ENCODE measurements at places on chromosomes 2 and 18. TPM values are rescaled to one million over a fixed set of nuclear protein-coding genes. Genes with fewer than 3 reads are reported as not detected.

DNA sequence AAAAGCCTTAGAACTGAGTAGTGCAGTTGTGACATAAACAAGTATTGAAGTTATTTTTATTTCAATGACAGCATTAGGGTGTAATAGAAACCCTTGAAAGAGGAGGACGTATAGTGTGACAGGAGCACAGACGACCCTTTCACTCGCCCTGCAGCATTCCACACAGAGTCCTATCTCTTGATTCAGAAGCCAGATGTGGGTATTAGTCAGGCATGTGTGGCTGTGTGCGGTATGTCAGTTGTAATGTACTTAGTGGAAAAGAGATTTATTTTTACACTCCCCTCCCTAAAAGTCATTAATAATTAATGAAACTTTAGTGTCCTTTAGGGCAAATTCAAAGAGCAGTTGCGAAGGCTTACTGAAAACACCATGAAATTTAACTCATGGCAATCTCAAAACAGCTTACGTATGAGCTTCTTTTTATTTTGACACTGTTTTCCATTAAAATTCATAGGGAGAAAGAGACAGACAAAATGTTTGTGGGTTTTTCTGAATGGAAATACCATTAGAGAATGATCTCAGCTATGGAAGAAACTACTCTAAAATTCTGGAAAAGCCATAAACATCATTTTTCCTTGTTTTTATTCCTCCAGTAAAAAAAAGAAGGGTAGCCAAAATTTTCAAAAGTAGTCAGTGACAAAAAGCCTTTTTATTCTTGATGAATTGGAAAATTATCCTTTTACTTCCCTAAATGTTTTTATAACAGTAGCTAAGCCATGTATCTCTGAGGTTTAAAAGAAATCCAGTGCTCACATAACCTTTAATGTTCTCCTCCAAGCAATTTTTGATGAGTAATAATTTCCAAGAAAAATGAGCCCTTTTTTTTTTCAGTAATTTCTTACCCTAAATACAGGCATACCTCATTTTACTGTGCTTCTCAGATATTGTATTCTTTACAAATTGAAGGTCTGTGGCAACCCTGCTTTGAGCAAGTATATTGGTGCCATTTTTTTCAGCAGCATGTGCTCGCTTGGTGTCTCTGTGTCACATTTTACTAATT lies 84.0 kb upstream of the DSEL start:
- DNase-seq: no peak
- H3K4me1 ChIP-seq: no peaks in the 10 kb centered on the region
- no peak overlapping the region for H3K4me3 ChIP-seq
- no peak overlapping the region for H3K27ac ChIP-seq

FBLN7 gene
- 37.0 TPM for total RNA-seq

KRTCAP3 gene
- 23.9 TPM for total RNA-seq

HOXD3 gene
- not detected for total RNA-seq

IL36A gene
- total RNA-seq: not detected

DNA sequence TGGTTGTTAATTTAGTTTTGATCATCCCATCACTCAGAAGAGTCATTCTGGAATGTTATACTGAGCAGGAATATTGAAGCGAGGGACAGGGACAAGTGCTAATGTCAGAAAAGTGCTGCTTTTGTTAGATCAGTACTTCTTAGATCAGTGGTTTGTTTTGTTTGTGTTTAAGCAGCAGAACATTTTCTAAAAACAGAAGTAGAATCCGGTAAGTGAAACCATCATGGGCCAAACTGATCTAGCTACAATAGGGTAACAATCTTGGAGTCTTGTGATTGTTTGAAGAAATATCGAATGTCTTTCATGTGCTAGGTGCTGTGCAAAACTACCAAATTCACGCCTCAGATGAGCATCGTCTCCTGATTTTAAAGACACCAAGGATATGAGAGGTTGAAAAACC lies 45.1 kb upstream of the SEC11C start:
- no peak overlapping the region for H3K27ac ChIP-seq
- H3K27me3 ChIP-seq: no peaks in the 10 kb centered on the region
- H3K36me3 ChIP-seq: no peaks in the 10 kb centered on the region
- no peak for DNase-seq
- H3K4me1 ChIP-seq: no peaks in the 10 kb centered on the region

- no peaks in the 10 kb centered on the region for H3K27me3 ChIP-seq
- H3K36me3 ChIP-seq: no peaks in the 10 kb centered on the region
- no peak overlapping the region for H3K4me3 ChIP-seq
- H3K4me1 ChIP-seq: no peaks in the 10 kb centered on the region
- no peak for DNase-seq
Measured at GRCh38 chr18:55252901-55253300, 293.6 kb upstream of the CCDC68 start.

TMEM214 gene
- total RNA-seq: 97.3 TPM

GRCh38 chr18:60228609-60229595 lies 143.7 kb downstream of the MC4R start:
- H3K27me3 ChIP-seq: no peaks in the 10 kb centered on the region
- no peaks in the 10 kb centered on the region for H3K4me1 ChIP-seq
- H3K4me3 ChIP-seq: no peak overlapping the region
- no peaks in the 10 kb centered on the region for H3K36me3 ChIP-seq

GRCh38 chr2:1937480-1937879 lies 193.2 kb upstream of the PXDN start:
- H3K27ac ChIP-seq: no peak overlapping the region
- DNase-seq: no peak
- no peaks in the 10 kb centered on the region for H3K4me1 ChIP-seq

DNA sequence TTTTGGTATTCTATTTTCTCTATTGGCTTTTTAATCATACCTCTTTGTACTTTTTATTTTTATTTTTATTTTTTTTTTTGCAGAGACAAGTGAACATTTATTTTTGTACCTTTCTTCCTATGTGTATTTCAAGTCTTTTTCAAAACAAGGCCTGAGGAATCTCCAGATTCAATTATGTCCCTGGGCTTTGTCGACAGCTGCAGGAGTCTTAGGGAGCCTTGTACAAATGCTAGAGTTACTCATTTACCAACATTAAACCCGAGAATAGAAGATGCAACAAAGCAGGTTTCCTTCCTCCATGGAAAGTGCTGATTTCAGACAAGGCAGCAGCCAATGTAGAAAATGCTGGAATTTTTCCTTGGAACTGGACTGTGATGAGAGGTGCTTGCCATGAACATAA lies 242.8 kb downstream of the TNS1 start:
- H3K4me1 ChIP-seq: peaks cover 19% of the 10 kb centered on the region
- H3K4me3 ChIP-seq: no peak overlapping the region
- DNase-seq: no peak

DNA sequence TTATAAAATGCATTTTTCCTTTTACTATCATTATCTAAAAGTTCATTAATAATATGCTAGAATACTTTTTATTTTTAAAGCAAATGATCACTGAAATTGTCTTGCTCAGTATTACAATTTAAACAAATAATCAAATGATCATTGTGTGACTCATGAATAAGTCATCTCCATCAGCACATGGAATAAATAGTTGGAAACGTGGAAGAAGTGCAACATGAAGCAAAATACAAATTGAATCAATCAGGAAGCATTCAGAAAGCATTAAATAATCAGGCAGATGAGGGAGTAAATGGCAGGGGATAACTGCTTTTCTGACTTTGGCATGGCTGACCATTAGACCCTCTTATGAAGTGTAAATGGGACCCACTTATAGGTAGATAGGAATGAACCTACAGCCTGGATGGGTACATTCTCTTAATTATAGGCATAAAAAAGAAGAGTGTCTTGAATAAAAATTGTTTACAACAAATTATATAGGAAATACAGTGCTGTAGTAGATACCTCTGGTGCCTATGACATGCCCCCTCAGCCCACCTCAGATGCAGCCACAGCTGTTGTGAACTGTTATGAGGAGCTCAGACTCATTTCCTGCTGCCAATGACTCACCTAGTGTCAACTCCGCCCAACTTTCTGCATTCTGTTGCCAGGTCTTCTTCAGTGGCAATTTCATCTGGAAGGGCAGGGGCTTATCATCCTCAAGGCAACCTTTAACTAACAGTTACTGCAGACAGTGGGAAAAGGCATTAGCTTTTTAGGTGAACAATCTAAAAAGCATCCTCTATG lies 936.0 kb downstream of the TRIB2 start:
- no peak for DNase-seq
- H3K4me3 ChIP-seq: no peak overlapping the region
- no peaks in the 10 kb centered on the region for H3K36me3 ChIP-seq
- no peaks in the 10 kb centered on the region for H3K27me3 ChIP-seq
- H3K4me1 ChIP-seq: no peaks in the 10 kb centered on the region
- no peak overlapping the region for H3K27ac ChIP-seq

- no peaks in the 10 kb centered on the region for H3K27me3 ChIP-seq
- H3K4me3 ChIP-seq: no peak overlapping the region
- H3K27ac ChIP-seq: no peak overlapping the region
Measured at GRCh38 chr18:54531402-54532065, 59.5 kb upstream of the DYNAP start.

DNA sequence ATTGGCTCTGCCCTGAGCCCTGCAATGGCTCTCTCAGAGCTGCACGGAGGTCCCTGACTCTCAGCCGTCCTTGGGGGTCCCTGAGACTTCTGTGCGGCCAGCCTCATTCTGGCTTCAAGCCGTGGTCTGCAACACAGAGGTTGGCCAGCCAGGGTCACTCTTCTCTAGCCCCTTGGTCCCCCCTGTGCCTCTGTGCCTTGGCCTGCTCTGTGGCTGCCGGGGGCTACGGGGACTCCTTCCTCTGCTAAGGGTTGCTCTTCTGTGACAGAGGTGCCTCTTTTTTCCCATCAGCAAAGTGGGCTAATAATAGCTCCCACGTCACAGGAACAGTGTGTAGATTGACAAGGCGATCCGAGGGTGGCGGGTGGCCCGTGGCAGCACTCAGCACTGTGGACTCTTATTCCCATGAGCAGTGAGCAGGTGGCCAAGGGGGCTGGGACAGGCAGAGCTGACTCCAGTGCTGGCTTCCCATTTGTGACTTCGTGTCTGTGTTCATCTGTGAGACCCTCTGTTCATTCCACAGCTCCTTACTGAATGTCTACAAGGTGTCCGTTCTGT lies 19.4 kb downstream of the INHBB start:
- H3K27ac ChIP-seq: no peak overlapping the region
- no peak for DNase-seq
- no peak overlapping the region for H3K4me3 ChIP-seq
- H3K27me3 ChIP-seq: no peaks in the 10 kb centered on the region

- H3K4me1 ChIP-seq: no peaks in the 10 kb centered on the region
- H3K36me3 ChIP-seq: no peaks in the 10 kb centered on the region
- H3K4me3 ChIP-seq: no peak overlapping the region
- no peaks in the 10 kb centered on the region for H3K27me3 ChIP-seq
Measured at GRCh38 chr18:38923126-38923525, 1357.5 kb upstream of the CELF4 start.

GRCh38 chr18:27136208-27136535 lies 48.9 kb downstream of the CHST9 start:
- no peaks in the 10 kb centered on the region for H3K27me3 ChIP-seq
- H3K4me3 ChIP-seq: no peak overlapping the region
- H3K4me1 ChIP-seq: no peaks in the 10 kb centered on the region
- H3K36me3 ChIP-seq: no peaks in the 10 kb centered on the region

GRCh38 chr18:77140439-77141109 lies 8.0 kb upstream of the MBP start:
- DNase-seq: peak; percentile 58
- H3K27me3 ChIP-seq: no peaks in the 10 kb centered on the region
- H3K4me1 ChIP-seq: peaks cover 30% of the 10 kb centered on the region
- no peak overlapping the region for H3K4me3 ChIP-seq
- H3K36me3 ChIP-seq: no peaks in the 10 kb centered on the region
- H3K27ac ChIP-seq: no peak overlapping the region

STK39 gene
- total RNA-seq: 27.3 TPM

RBM43 gene
- 20.7 TPM for total RNA-seq

ALLC gene
- total RNA-seq: not detected

REG3G gene
- not detected for total RNA-seq

GRCh38 chr2:201414099-201415023 lies 36.9 kb downstream of the TRAK2 start:
- H3K4me1 ChIP-seq: peaks cover 50% of the 10 kb centered on the region
- no peak overlapping the region for H3K27ac ChIP-seq
- H3K27me3 ChIP-seq: no peaks in the 10 kb centered on the region
- peak overlapping the region; percentile 29 for H3K4me3 ChIP-seq
- DNase-seq: peak; percentile 28

DNA sequence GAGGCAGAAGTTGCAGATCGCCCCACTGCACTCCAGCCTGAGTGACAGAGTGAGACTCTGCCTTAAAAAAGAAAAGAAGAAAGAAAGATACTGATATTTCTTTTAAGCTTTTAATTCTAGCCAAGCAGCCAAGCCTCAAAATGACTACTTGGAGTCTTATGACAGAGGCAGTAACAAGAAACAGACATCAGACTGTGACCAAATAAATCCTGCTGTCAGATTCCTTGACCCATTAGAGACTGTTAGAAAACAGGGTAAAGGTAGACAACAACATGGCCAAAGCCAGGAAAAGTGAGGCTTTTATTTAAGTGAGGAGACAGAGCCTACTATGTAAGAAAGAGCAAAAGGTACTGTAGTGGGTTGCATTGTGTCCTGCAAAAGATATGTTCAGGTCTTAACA lies 83.4 kb upstream of the NARS1 start:
- H3K27ac ChIP-seq: no peak overlapping the region
- H3K27me3 ChIP-seq: no peaks in the 10 kb centered on the region
- H3K36me3 ChIP-seq: no peaks in the 10 kb centered on the region

IL1F10 gene
- total RNA-seq: not detected

SEMA4F gene
- total RNA-seq: 21.6 TPM

DNA sequence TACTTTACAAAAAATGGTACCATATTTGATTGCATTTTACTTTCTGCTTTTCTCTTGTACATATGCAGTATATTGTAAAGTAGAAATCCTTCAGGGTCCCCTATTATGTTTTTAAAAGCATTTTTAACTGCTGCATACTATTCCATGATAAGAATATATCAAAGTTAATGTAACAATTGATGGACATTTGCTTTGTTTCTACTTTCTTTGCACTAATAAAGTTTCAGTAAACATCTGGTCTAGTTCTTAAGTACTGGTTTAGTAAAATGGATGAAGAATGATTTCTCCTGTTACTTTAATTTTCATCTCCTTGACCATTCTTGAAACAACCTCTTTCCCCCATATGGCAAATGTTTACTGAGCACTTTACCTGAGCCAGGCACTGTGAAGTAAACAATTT lies 1.7 kb downstream of the MRPS9 start:
- peaks cover 44% of the 10 kb centered on the region for H3K4me1 ChIP-seq
- no peak overlapping the region for H3K27ac ChIP-seq
- no peaks in the 10 kb centered on the region for H3K27me3 ChIP-seq
- DNase-seq: no peak

DNA sequence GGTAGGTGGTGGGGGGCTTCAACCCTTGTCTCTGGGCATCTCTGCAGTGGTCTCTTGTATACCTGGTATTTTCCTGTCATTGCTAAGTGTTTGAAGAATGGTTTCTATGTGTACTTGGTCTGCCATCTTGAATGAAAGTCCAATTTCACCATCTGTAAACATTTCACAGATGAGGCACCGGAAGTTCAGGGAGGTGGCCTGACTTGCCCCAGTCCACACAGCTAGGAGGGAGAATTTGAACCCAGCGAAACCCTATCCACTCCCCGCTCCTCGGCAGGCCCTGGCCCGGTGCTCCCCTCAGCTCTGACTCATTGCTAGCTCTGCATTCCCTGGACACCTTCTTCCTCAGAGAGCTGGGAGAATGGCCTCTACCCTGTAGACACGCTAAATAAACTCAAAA lies 30.5 kb downstream of the ZAP70 start:
- no peak for DNase-seq
- no peak overlapping the region for H3K27ac ChIP-seq
- H3K27me3 ChIP-seq: no peaks in the 10 kb centered on the region
- peaks cover 13% of the 10 kb centered on the region for H3K36me3 ChIP-seq
- no peak overlapping the region for H3K4me3 ChIP-seq
- H3K4me1 ChIP-seq: peaks cover 84% of the 10 kb centered on the region

CFC1 gene
- not detected for total RNA-seq

GRCh38 chr2:172710584-172711047 lies 25.0 kb upstream of the RAPGEF4 start:
- H3K4me1 ChIP-seq: no peaks in the 10 kb centered on the region
- peak; percentile 11 for DNase-seq
- no peaks in the 10 kb centered on the region for H3K36me3 ChIP-seq
- no peak overlapping the region for H3K27ac ChIP-seq

All from CD4-positive, alpha-beta memory T cell (primary cell).